ENCODE measurements at places on chromosomes 11 and 22.
A peak's percentile ranks its signal among the peaks of the same experiment; 100 is the strongest.

- DNase-seq: no peak
Observed at GRCh38 chr22:30041475-30041874, 38.8 kb upstream of the HORMAD2 start.

- no peak for DNase-seq
Observed at GRCh38 chr11:117002639-117003299, 95.5 kb downstream of the SIK3 start.

DNA sequence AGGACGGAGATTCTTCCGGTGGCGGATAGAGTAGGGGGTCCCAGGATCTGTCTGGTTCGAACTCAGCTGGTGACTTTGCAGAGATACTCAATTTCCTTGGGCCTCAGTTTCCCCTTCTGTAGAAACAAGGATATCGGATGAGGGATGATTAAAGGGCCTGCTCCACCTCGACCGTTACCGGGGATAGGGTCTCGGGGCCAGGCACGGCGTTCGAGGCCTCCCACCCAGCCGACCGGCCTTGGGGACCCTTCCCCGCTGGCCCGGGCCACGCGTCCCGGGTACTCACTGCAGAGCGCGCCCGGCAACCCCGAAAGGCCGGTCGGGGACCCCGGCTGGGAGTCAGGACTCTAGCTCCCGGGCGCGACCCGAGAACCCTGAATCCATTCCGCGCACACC lies 321 bp downstream of the RHBDD3 start:
- no peak for DNase-seq

DNA sequence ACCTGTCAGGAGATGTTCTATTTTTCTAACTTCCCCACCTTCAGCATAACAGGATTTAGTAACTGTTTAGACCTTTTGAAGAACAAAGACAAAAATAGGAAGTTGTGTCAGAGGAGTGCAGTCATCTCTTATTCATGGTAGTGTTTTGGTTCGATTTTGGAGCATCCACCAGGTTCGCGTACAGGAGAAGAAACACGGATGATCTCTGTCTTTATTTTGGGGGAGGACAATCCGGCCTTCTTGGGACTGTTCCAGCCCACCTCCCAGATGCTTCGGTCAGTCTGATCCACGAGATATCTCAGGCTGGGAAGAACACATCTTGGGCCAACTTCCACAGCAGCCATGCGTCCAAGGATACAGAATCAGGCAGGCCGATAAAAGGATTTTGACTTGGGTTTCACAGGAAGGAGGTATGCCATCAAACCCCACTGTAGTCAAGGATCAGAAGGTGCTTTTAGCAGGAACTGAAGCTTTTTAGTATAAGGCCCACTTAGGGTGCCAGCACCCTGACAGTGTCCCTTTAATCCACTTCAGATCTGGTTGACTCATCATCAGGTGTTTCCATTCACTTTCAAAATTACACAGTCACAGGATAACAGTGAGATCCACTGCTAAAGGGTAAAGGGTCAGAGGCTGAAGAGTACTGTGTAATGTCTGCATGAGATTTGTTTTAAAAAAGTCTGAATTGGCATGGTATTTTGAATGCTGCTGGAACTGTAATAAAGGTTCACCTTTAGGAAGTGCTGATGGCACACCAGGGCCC lies 16.5 kb downstream of the PATZ1 start:
- no peak for DNase-seq

- peak; percentile 62 for DNase-seq
Observed at GRCh38 chr22:47343611-47344010, 581.2 kb downstream of the TBC1D22A start.

GRCh38 chr11:8320076-8320475 lies 56.4 kb upstream of the LMO1 start:
- DNase-seq: no peak

DNA sequence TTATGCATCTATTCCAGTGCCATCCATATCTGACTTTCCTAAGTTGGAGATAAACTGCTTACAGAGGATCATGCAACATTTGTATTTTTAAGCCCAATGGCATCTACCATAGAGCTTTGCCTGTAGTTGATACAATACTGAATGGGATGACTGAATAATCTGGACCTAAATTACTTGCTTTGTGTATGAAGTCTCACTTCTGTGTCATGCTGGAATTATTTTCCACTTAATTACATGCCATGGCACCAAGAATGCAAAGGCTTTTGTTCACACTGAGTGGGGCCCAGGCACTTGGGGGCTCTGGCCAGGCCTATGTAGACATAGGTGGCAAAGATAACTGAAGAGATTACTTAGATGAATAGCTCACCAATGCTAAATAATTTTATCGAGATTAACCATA lies 51.6 kb downstream of the OPCML start:
- DNase-seq: no peak

DNA sequence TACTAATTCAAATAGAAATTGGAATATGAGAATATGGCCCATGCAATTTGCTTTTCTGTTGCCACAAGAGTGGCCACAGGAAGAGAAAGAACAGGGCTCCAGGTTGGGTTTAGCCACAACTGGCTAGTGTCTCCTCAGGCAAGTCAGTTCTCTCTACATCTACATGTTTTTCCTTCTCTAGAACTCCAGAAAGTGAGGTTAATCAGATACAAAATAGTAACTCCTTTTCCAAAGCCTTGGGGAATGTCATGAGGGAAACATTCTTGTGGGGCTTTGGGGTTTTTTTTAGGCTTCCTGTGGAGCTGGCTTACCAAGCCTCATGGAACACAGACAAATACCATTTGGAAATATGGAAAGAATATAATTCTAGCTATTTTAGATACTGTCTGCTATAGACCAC lies 161.6 kb downstream of the NAV2 start:
- DNase-seq: no peak

- no peak for DNase-seq
Observed at GRCh38 chr22:29550005-29550404, 3.6 kb downstream of the THOC5 start.

- no peak for DNase-seq
Observed at GRCh38 chr22:35866651-35867050, 149.0 kb downstream of the APOL5 start.

- no peak for DNase-seq
Observed at GRCh38 chr11:106277484-106277883, 200.0 kb downstream of the AASDHPPT start.

DNA sequence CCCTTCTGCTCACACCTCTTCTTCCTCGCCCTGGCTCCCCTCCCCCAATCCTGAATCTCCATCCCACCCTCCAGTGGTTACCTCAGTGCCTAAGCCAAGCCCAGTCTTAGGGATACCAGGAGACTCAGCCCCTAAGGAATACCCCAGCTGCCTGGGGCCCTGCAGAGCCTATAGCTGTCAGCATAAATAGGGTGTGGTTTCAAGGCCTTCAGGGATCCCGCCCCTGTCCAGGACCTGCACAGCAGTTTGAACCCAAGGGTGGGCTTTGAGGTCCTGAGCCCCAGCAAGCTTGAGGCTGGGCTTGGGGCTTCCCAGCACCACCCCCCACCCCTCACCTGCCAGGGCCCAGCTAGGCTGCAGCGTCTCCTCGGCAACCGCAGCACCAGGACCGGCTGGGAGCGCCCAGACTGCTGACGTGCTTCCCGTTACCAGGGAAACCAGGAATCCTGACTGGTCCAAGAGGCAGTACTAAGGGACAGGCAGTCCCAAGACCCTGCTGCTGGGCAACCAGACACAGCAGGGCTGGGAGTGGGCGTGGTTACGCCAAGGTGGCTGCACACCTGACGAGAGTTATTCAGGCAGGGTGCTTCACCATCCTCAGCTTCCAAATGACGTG lies 13.7 kb downstream of the APBB1 start:
- no peak for DNase-seq

- DNase-seq: no peak
Observed at GRCh38 chr11:68821670-68822069, 20.0 kb downstream of the CPT1A start.

DNA sequence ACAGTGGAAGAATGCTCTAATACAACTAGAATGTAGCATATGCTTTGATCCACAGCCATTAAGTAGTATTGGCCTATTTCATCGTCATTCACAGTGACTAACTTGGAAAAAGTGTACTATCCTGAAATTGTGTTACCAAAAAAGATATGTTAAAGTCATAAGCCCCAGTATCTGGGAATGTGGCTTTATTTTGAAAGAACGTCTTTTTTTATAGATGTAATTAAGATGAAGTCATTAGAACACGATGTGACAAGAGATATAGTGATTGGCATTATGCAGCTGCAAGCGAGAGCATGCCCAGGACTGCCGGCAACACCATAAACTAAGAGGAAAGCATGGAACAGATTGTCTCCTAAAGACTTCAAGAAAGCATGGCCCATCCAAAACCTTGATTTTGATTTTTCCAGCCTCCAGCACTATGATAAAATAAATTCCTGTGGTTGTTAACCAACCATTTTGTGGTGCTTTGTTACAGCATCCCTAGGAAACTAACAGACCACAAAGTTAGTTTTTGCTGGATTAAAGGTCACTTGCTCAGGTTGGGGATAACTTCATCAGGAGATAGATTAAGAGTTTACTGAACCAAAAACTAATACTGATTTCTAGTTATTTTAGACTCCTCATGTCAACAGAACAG lies 870.6 kb upstream of the LRRC4C start:
- no peak for DNase-seq

DNA sequence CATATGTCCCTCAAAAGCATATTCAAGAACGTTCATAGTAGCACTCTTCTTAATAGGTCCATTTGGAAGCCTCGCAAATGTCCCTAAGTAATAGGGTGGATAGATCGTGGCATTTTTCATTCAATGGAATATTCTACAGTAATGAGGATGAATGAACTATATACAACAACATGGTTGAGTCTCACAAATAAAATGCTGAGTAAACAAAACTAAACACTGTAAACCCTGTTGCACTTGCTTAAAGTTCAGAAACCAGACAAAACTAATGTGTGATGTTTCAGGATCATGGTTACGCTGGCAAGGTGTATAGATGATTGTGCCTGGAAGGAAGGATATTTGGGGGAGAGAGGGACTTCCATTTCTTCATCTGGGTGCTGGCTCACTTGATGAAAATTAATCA lies 90.4 kb upstream of the RASSF10 start:
- DNase-seq: no peak

DNA sequence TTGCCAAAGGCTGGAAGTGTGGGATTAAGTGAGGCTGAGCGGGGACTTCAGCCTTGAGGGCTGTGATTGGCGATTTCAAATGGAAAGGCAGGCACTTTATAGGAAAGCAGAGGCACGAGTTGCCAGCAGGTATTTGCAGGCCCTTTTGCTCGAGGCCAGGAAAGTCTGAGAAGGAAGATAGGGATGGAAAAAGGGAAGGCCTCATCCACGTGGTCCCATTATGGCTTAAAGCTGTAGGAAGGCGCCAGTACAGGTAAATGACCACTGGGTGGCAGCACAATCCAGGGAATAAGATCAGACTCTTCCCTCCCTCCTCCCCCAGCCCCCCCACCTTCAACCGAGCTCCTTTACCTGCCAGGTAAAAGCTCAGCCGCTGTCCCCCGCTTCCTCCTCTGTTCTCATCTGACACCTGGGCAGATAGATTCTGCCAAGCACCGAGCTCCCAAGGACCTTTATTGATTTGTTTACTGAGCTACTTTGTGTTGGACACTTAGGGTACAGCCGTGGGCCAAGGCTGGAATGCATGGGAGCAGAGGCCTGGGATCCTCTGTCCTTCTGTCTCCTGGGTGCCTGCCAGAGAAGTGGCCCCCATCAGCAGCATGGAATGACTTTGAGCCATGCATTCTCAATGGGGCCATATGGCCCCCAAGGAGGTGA lies 7.5 kb downstream of the P2RX3 start:
- DNase-seq: no peak

Data from vagina (tissue), 2 donors.